Stimulated activated CD4-positive, alpha-beta T cell treated with anti-CD3 and anti-CD28 coated beads, Interleukin-1b, Interleukin-23, amount 100 ng/mL, for 1 hour (primary cell): ENCODE measurements at places on chromosomes 6 and 20.

- no peak for DNase-seq
Measured at GRCh38 chr6:56840467-56841380, 114.2 kb upstream of the BEND6 start.

DNA sequence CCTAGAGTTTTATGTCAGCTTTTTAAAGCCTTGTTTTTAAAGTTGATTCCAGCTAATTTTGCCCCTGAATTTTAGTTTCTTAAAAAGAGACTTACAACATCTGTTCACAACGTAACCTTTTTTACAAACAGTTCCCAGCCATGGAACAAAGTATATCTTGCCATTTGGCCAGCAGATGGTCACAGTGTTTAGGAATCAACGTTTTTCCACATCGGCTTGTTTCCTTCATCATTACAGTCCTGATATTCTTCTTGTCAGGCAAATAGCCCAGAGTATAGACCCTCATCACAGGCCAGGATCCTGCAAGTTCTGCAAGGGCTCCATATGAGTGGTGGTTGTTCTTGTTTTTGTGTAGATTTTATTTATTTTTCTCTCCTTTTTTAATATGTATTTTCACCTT is 341.7 kb upstream of the HTR1E start:
- DNase-seq = no peak

DNA sequence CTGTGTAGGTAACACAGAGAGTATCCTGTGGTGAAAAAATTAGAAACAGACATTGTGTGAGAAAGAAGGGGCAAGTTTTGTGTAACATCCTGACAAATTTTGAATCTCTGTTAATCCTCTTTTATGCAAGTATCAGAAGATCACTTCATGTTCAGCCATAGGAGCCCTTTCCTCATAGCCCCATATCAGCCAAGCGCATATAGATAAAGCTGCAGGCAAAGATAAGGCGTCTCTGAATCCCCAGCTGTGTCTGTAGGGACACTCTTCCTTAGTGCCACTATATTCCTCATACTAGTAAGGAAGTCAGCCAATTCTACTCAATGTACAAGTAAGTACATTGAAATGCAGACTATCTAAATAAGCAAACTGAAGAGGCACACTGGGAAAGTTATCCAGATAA is 22.3 kb downstream of the HTR1E start:
- no peak for DNase-seq

GRCh38 chr6:148005806-148006205 is 336.8 kb upstream of the SASH1 start:
- DNase-seq = no peak

DNA sequence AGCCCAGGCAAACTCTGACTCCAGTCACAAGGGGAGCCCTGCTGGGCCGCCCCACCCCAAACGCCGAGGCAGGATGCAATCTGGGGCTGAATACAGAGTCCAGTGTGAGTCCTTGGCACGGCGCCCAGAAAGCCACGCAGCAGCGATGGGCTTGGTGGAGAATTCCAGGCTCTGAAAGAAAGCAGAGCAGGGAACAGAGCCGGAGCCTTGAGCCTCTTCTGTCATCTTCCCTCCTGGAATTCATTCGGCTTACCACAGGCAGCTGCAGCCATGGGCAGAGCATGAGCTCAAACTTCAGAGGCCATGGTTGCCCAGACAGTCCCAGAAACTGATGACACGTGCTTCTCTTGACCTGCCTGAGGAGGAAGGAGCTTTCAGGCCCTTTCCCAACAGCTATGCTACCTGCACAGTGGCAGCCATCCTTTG is 441.1 kb upstream of the JARID2 start:
- DNase-seq = no peak

GRCh38 chr6:111555036-111555435 is 50.6 kb downstream of the TRAF3IP2 start:
- no peak for DNase-seq

- no peak for DNase-seq
Measured at GRCh38 chr6:161482517-161482858, 208.6 kb upstream of the AGPAT4 start.

GRCh38 chr6:4370066-4370465 is 234.7 kb upstream of the ECI2 start:
- DNase-seq = no peak

- DNase-seq = no peak
Measured at GRCh38 chr6:26743157-26743821, 83.7 kb upstream of the ZNF322 start.

DNA sequence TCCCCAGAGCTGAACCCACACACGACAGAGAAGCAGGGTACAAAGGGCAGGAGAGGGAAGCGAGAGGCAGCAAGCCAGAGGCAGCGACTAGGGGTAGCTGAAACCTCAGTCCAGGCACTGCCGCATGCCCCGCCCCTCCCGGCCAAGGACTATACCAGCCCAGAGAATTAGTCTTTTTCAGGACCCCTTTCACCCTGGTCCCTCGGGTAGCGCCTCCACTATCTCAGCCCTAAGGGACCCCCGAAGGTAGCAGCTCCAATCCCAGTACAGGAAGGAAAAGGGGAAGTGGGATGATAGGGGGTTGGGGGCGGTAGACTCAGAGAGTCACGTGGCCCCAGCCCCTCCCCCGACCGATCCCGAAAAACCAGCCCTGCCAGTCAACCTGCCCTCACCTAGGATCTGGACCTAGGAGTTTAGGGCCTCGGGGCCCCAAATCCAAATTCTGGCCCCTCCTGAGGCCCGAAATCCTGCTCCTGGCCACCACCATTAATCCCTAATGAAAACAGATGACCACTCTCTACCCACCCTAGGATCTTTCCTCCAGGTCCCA is 1.3 kb downstream of the RGL2 start:
- DNase-seq = no peak

- DNase-seq = no peak
Measured at GRCh38 chr6:10425975-10426780, 11.3 kb upstream of the TFAP2A start.

DNA sequence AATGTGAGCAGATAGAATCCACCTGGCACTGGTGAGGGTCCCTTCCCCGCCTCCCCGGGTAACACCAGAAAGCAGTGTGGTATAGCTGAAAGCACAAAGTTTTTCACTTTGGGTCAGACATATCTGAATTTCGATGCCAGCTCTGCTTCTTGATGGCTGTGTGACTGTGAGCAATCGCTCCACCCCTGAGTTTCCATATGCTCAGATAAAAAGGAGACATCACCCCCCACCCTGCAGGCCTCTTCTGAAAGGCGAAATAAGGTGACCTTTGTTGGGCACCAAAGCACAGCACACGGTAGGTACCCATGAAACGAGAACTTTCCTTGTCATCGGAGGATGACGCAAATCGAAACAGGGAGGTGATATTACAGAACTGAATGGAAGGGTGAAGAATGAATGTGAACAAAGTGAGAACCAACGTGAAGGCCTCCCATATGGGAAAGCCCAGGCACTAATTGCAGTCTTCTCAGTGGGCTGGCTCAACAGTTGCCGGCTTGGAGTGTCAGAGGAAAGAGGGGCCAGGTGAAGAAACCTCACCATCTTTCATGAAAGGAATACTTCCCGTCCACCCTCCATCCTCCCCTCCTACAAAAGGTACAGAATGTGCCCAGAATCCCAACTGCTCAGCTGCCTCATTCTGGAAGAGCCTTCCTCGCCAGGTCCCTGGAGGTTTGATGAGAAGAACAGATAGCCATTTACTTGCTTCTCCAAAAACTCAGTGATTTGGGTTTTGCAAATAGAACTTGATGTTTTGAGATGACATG is 61.8 kb downstream of the NFATC2 start:
- no peak for DNase-seq

GRCh38 chr6:28655164-28655563 is 129.5 kb downstream of the GPX5 start:
- DNase-seq = no peak

GRCh38 chr6:24537771-24538385 is 43.1 kb downstream of the ALDH5A1 start:
- no peak for DNase-seq
